CD8-positive, alpha-beta memory T cell (primary cell): ENCODE measurements at places on chromosomes 5 and 9. TPM values are rescaled to one million over a fixed set of nuclear protein-coding genes. Genes with fewer than 3 reads are reported as not detected.
A peak's percentile ranks its signal among the peaks of the same experiment; 100 is the strongest.

ABLIM3 gene
- total RNA-seq, result 0.09 TPM

TERT gene
- total RNA-seq, result 2.5 TPM

DNA sequence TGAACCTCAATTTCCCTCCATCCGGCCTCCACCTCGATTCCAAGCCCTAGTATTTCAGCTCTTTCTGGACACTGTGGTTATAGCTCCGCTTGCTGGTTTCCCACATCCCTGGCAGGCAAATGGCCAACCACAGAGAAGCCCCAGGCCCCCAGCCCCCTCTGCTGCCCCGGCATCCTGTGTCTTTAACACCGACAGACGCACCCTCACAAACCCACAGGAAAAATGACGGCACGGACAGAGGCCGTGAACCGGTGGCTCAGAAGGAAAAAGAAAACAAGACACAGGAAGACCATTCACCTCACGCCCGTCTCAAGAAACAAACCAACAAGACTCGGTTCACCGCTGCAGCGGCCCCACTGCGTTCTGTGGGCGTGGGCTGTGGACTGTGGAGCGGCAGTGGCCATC, 1.5 kb upstream of the CLIC3 start:
- H3K4me1 ChIP-seq, result peaks cover 58% of the 10 kb centered on the region
- H3K27ac ChIP-seq, result peak overlapping the region; percentile 62
- H3K36me3 ChIP-seq, result no peaks in the 10 kb centered on the region
- DNase-seq, result no peak
- H3K27me3 ChIP-seq, result no peaks in the 10 kb centered on the region

DNA sequence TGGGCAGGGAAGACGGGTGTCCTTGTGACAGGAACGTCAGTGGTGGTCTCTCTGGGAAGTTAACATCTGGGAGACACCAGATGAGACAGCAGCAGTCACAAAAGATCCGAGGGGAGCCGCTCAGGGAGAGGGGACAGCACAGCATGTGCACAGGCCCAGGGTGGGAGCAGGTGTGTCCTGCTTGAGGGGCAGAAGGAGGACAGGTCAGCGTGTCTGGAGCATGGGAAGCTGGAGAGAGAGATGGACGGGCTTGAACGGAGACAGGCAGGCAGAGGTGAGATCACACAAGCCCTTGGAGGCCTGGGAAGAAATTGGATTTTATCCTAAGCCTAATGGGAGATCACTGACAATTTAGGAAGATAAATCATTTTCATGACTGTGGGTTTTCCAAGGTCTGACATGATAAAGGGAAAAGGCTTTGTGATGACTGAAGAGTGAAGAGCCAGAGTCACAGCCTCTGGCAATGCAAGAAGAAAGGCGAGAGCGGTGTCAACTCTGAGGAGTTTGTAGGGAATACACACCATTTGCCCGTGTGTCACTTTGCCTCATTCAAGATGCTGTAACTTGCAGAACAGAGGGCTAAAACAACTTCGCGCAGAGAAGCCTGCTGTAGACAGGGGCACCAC, 88.3 kb downstream of the FSTL4 start:
- no peak for DNase-seq
- no peak overlapping the region for H3K27ac ChIP-seq
- H3K36me3 ChIP-seq, result no peaks in the 10 kb centered on the region
- no peaks in the 10 kb centered on the region for H3K4me1 ChIP-seq
- no peaks in the 10 kb centered on the region for H3K27me3 ChIP-seq

DNA sequence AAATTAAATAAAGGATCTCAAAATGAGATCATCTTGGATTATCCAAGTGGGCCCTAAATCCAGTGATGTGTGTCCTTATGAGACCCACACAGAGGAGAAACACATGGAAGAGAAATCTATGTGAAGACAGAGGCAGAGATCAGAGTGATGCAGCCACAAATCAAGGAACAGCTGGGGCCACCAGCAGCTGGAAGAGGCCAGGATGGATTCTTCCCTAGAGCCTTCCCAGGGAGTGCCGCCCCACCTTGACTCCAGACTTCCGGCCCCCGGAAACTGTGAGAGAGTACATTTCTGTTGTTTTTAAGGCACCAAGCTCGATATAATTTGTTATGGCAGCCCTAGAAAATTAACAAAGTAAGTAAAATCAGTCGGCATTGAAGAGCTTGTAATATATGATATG, 286.9 kb downstream of the FBXL7 start:
- no peaks in the 10 kb centered on the region for H3K27me3 ChIP-seq
- H3K4me3 ChIP-seq, result no peak overlapping the region
- no peak overlapping the region for H3K27ac ChIP-seq
- H3K36me3 ChIP-seq, result no peaks in the 10 kb centered on the region
- no peaks in the 10 kb centered on the region for H3K4me1 ChIP-seq

- no peak overlapping the region for H3K4me3 ChIP-seq
- no peak overlapping the region for H3K27ac ChIP-seq
Measured at GRCh38 chr5:59479086-59479485, 414.4 kb downstream of the PDE4D start.

- H3K27ac ChIP-seq, result no peak overlapping the region
- no peak for DNase-seq
- H3K27me3 ChIP-seq, result no peaks in the 10 kb centered on the region
Measured at GRCh38 chr5:627840-628239, 15.7 kb downstream of the CEP72 start.
